ENCODE measurements at places on chromosomes 4 and X.

DNA sequence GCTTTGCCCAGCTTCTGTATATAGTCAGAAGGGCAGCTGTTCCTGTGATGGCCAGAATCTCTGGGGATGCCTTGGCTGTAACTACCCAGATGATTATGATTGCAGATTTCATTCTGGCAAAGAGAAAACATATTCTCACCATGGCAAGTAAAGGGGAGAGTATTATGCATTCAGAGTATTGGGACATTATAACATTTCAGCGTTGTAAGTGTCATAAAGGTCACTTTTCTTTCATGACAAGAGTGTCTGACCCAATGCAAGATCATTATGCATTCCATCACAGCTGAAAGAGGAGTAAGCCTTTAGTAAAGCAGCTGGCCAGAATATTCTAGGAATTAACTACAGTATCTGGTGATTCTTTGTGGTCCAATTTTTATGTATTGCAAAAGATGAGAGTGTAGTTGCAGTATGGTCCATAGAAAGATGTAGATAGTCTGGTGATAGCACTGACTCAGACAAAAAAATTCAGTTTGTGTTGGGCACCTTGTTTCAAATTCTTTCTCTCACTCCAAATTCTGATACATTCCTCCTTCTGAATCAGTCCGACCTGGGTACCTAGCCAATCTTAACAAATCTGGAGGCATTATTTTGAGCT is 2366.3 kb downstream of the PCDH7 start:
- DNase-seq, result no peak

GRCh38 chrX:23854122-23854521 is 53.6 kb downstream of the APOO start:
- no peak for DNase-seq

DNA sequence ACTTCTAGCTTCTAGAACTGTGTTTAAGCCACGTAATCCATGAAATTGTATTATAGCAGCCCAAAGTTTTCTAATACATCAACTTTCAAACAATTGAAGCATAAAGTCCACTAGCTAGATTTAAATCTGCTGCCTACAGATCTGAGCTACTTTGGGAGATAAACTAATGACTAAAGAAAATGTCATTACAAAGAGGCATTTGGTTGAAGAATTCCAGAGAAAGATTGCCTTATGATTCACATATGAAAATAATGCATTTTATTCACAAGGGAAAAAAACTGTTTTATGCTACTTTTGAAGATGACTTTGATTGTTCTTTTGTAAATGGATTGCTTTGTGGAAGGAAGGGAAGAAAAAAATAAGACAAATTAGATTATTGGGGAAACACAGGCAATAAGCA is 124.1 kb upstream of the SLIT2 start:
- DNase-seq, result no peak

DNA sequence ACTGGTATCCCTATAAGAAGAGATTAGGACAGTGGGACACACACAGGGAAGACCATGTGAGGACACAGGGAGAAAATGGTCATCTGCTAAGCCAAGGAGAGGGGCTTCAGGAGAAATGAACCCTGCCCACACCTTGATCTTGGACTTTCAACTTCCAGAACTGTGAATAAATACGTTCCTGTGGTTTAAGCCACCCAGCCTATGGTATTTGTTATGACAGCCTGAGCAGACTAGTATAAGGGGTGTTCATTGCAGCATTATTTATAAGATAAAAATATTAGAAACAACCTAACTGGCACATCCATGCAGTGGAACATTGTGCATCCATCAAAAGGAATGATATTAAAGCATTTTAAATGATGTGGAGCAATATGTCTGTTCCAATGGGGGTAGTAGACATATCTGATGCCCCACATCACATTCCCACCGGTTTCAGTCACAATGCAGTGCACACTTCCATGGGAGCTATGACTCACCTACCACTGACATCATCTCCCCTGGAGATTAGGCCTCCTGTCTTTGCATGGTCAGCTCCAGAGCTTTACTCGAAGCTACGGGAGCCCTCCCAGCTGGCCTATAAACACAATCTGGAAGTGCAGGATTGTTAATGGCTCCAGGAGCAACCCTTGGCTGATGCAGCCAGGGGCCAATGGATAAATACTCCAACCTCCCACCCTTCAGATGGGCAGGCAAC is 38.9 kb upstream of the MAMLD1 start:
- DNase-seq, result no peak

DNA sequence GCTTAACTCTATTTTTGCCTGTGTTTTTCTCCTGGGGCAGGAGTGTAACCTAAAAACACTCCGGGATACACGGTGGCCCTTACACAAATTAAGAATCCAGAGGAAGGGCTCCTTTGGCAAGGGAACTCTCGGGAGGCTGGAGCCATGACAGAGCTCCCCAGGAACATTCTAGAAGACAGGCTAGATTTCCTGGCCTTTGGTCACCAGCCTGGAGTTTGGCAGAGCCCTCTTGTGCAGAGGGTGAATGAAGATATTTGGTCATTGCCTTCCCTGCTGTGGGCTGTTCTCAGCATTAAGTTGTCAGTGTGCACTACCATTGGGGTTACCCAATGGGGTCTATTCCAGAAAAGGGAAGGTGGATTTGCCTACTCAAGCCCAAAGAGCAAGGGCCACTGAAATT is 53.8 kb upstream of the LNX1 start:
- no peak for DNase-seq

- DNase-seq, result no peak
Observed at GRCh38 chrX:49848275-49848674, 19.2 kb downstream of the PAGE4 start.

GRCh38 chr4:25213347-25213979 is 20.4 kb upstream of the PI4K2B start:
- DNase-seq, result no peak

DNA sequence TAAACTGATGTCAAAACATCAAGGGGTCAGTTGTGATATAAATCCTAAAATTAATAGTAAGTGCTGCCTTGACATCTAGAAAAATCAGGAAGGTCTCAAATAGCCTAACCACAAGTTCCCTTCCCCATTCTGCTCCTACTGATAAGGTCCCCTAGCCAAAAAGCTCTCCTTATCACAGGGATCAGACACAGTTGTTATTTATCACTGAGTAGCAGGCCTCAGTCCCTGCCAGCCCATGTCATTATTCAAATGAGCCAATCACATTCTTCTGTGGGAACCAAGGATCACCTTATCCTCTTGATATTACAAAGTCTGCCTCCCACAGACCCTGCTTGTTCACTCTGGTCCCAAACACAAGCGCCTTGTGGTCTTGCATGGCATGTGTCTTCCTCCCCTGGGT is 23.3 kb upstream of the TMEM255A start:
- no peak for DNase-seq

DNA sequence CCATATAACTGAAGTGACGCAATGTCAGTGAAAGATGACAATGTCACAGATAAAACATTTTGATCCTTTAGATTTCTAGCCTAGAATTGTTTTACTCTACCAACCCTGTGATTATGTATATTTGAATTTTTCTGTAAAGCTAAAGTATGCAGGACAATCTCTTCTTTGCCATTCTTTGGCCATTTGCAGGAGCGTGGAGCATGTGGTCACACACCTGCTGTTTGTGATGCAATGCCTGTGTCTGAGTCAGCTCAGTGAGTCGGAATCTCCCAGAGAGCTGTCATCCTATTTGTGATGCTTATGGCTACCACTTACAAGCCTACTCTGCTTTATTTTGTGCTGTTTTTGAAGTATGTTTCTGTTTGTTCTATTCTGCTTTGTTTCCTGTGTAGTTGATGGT is 214.5 kb downstream of the NAF1 start:
- no peak for DNase-seq

DNA sequence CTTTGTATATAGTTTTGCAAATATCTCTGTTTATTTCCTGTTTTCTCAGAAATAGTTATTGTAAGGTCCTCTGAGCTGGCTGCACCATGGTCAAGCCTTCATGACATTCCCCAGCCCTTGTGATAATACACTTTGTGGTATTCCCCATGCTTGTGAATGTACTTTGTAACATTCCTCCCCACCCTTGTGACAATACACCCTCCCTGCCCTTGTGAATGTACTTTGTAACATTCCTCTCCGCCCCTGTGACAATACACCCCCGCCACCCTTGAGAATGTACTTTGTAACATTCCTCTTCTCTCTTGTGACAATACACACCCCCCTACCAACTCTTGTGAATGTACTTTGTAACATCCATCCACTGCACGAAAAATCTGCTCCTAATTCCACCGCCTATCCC is 530.7 kb downstream of the CENPC start:
- DNase-seq, result no peak

GRCh38 chr4:76607266-76607799 is 172.3 kb downstream of the SHROOM3 start:
- DNase-seq, result no peak

- no peak for DNase-seq
Observed at GRCh38 chr4:22129454-22130029, 181.0 kb upstream of the KCNIP4 start.

DNA sequence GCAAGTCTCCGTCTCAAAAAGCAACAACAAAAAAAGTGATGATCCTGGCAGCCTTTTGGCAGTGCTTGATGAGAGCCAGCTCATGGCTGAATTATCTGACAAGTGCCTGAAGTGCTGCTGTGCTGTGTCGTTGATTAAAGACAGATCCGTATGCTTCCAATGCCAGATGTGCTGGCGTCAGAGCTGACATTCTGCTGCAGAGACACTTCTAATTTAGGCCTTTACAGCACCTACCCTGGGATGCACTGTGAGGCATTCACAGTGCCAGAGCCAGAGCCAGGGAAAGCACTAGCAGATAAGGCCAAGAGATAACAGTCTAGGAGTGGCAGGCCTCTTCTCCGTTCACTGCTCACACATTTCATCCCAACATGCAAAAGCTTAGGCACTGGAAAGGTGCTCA is 995.5 kb downstream of the RAB28 start:
- DNase-seq, result peak; percentile 4

DNA sequence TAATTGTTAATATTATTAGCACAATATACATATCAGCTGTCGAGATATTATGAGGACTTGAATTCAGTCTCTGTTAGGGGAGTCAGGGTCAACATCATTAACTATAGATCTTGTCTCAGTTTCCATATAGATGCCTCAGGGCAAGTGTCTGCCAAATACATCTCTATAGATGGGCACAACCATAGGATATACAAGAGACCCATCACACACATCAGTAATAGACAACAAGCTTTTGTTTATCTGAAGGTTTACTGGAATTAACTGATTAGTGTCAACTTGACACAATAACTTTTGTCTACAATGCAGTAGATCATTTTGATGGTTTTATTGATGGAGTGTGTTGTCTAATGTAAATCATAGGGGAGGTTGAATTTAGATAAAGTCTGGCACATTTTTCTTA is 37.1 kb upstream of the PHOX2B start:
- no peak for DNase-seq

GRCh38 chrX:71298119-71298518 is 3.4 kb upstream of the ITGB1BP2 start:
- DNase-seq, result no peak

GRCh38 chrX:132954323-132954722 is 4.1 kb downstream of the HS6ST2 start:
- no peak for DNase-seq

GRCh38 chr4:48137846-48138245 is 3.8 kb upstream of the TXK start:
- DNase-seq, result no peak

DNA sequence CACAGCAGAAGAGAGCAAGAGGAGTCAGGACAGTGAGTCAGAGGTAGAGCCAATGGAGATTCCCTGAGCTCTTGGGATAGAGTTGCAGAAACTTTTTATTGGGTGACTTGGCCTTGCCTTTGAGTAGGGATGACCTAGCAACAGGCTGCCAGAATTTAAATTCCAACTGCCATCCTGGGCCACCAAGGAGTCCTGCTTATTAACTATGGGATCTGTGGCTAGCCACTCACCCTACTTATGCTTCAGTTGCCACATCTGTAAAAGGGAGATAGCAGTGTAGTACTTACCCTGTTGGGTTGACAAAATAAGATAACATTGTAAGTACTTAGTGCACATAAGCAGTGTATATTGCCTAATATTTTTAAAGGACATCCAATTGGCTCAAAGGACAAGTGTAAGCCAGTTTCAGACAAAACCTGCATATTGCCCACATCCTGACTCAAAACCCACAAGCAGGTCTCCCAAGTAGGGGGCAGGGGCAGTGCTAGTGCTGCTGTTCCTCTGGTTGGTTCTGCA is 43.5 kb upstream of the TMEM164 start:
- no peak for DNase-seq

- DNase-seq, result no peak
Observed at GRCh38 chrX:11267425-11267824, 25.8 kb upstream of the AMELX start.

GRCh38 chr4:185779517-185779916 is 32.5 kb downstream of the SORBS2 start:
- DNase-seq, result no peak

GRCh38 chrX:10014462-10015354 is 47.5 kb downstream of the CLDN34 start:
- DNase-seq, result peak; percentile 49

DNA sequence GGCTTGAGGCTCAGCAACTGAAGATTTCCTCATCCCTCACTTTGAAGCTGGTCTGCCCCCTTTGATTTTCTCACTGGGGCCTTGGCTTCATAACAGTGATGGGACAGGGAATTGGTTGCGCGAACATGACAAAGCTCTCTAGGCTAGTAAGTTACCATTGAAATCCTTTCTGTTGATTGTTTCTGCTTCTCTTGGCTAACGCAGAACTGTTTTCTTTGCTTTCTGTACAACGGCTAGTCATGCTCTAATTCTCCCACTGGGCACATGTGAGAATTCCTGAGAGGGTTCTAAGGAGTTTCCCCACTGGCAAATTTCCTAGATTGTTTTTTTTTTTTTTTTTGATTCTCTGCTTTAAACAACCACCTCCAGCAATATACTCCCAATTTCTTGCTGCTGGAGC is 738.6 kb downstream of the PCDH7 start:
- DNase-seq, result no peak

GRCh38 chr4:88366460-88366859 is 12.2 kb upstream of the HERC6 start:
- DNase-seq, result no peak

DNA sequence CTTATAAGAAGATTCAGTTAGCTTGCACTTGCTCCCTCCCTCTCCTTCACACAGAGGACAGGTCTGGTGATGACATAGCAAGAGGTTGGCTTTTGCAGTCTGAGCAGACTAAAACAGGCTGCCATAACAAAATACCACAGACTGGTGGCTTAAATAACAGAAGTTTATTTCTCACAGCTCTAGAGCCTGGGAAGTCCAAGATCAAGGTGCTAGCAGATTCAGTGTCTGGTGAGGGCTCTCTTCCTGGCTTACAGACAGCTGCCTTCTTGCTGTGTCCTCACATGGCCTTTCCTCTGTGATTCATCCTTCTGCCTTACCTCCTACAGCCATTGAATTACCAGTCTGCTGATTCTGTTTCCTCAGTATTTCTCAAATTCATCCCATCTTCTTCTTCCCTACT is 13.1 kb downstream of the RP2 start:
- DNase-seq, result no peak
